WTC11 (cell line): ENCODE measurements at places on chromosomes 5 and 9. TPM values are rescaled to one million over a fixed set of nuclear protein-coding genes. Genes with fewer than 3 reads are reported as not detected.

JAKMIP2 gene
- total RNA-seq = 10.9 to 11.9 TPM (median 11.8 TPM) in 3 replicates

ZNF354C gene
- 7.9 to 8.9 TPM (median 8.9 TPM) in 3 replicates for total RNA-seq

LCNL1 gene
- total RNA-seq = 0.27 to 0.50 TPM (median 0.34 TPM) in 3 replicates

ANKRD34B gene
- 1.6 to 3.6 TPM (median 3.4 TPM) in 3 replicates for total RNA-seq

PLPP7 gene
- 4.2 to 4.9 TPM (median 4.7 TPM) in 3 replicates for total RNA-seq

CYLC2 gene
- total RNA-seq = not detected in 3 replicates

CNTFR gene
- total RNA-seq = 8.7 to 18.0 TPM (median 9.9 TPM) in 3 replicates

SPOCK1 gene
- total RNA-seq = 13.2 to 15.8 TPM (median 15.2 TPM) in 3 replicates

PCDHGA11 gene
- 7.0 to 8.4 TPM (median 7.1 TPM) in 3 replicates for total RNA-seq

PTCD2 gene
- total RNA-seq = 13.0 to 14.3 TPM (median 13.8 TPM) in 3 replicates

GDF9 gene
- total RNA-seq = 0.34 to 0.42 TPM (median 0.37 TPM) in 3 replicates

EQTN gene
- 0.66 to 1.4 TPM (median 0.81 TPM) in 3 replicates for total RNA-seq

TNFSF15 gene
- total RNA-seq = 0.09 to 0.11 TPM (median 0.09 TPM) in 3 replicates

SLC36A2 gene
- total RNA-seq = not detected in 3 replicates

TMEM215 gene
- 0.21 to 0.34 TPM (median 0.31 TPM) in 3 replicates for total RNA-seq

VCP gene
- 305 to 386 TPM (median 329 TPM) in 3 replicates for total RNA-seq

HRCT1 gene
- total RNA-seq = 0.41 TPM in 1 of 3 replicates, not detected in the others

SPATA31D4 gene
- not detected in 3 replicates for total RNA-seq
